ENCODE measurements at places on chromosomes 5 and 9. TPM values are rescaled to one million over a fixed set of nuclear protein-coding genes. Genes with fewer than 3 reads are reported as not detected.

GRCh38 chr5:84830265-84830664 lies 445.6 kb upstream of the EDIL3 start:
- DNase-seq: peak; percentile 72

DNA sequence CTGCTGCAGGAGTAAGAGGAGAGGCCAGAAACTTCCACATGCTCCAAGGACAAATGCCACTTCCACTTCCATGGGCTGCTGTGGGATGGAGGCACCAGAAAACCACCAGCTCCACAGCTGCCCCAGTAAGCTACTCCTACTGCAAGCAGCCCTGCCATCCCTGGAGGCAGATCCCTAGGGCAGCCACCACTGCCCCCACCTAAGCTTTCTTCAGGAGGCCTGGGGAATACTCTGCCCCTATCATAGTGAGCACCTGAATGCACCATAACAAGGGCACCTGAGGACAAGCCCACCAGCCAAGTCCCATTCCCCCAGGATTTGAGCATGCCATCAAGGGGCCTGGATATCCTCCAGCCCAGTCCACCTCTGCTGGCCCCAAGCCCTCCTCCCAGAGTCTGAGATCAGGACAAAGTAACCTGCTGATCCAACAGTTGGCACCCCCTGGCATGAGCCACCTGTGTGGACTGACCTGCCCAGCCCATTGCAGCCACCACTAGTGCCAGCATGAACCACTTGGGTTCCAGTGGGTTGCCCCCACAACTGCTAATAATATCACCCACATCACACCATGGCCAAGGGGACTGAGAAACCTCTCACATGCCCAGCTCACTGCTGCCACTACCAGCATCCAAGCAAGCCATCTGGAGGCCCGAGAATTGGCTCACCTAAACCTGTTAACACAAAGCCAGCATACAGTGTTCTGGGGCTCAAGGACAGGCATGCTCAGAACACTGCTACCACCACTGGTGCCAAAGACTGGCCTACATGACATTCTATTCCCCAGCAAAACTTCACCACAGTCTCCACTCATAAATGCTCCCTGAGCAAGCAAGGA lies 480.1 kb downstream of the CDH12 start:
- DNase-seq: peak; percentile 44

DNA sequence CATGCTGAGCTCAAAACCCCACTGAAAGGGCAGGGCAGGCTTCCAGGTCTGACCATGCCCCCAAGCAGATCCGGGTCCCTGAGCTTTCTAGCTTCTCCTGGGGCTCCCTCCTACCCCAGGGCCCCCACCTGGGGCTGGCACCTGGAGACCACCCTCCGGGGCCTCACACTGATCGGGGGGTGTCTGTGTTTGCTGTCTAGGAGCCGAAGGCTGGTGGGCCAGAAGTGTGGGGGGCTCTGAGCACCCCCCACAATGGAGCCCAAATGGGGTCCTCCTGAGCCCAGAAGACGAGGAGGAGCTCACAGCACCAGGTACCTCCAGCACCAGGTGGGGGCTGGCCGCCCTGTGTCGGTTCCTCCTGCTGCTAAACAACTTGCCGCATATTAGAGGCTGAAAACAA lies 39.8 kb downstream of the LAMC3 start:
- no peak for DNase-seq

DNA sequence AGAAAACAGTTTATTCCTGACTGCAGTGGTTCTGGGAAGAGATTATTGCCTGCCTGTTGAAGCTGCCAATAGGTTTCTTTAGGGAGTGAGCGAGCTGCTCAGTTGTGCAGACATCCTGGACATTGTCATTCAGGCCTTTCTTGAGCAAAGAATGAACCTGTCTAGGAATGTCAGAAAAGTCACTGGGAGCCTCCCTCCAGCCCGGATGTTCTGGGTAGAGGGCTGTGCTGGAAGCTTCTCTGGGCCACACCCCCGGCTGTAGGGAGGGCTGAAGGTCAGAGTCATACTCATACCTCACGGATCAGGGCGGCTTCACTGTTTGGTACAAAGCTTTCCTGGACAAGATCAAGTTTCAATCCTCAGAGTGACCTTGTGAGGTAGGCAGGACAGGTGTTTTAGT lies 33.4 kb upstream of the TBC1D2 start:
- DNase-seq: no peak

DNA sequence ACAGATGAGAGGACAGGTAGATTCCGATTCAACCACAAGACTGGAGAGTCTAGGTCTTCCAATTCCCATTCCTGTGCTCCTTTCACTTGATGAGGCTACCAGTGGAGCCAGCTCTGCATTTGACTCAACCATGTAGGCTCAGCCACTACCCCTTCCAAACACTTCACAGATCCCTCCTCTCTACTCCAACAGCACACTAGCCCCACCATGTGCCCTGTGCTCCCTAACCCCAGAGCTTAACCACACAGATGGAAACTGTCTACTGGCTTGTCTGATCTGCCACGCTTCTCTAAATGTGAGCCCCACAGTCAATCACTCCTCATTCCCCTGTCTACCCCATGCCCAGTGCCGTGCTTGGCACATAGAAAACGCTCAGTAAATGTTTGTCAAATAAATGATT lies 508.2 kb downstream of the CDK5RAP2 start:
- no peak for DNase-seq

DNA sequence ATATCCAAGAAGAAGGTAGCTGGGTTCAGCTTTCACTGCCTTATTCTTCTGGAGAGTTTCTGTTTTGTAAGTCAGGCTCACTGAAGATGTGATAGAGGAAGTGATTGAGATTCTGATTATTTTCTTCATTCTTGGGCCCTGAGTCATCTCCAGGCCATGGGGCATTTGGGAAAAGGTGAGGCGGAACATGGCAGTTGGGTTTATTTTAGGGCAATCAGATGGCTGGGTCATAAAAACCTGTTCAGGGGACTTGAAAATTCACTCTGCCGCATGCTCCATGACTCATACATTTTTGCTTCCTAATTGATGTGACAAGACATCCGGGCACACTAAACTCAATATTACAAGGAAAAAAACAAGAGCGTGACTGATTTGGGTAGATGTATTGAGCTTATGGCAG lies 265.7 kb upstream of the KLF4 start:
- no peak for DNase-seq

DNA sequence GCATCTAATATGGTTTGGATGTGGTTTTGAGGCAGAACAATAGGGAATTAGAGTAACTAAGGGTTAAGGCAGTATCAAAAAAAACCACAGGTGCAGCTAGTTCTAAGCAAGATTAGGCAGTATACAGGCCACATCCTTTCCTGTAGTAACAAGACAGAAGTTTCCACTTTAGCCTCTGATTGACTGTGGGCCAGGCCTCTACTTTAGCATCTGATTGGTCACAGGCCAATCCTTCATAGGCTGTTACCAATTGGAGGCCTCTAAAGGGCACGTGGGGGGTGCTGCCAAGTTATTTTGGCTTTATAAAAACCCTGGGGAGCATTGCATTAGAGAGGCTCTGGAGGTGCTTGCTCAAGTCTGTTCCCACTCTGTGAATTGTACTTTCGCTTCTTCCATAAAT lies 144.1 kb upstream of the ST8SIA4 start:
- DNase-seq: no peak

DNA sequence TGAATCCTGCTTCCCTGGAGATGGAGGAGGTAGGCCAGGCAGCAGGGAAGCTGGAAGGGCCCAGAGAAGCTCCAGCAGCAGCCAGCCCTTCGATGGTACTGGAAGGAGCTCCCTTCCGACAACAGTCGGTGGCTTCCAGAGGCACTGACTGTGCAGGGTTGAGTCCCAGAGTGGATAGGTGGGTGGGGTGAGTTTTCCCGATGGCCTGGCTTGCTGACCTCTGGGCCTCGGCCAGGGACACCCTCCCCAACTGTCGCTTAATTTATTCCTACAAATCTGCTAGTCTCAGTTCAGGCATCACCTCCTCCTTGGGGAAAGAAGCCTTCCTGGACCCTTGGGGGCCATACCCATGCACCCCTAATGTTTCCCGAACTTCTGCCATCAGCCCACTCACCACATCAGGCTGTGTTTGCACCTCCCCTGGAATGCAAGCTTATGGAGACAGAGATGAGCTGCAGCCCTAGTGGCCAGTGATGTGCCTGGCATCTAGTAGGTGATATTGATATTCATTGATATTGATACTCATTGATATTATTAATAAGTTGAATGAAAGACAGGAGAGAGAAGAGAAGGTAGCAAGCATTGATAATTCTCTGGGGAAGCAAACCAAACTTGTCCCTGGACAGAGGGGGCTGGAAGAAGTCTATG lies 104.6 kb upstream of the BOD1 start:
- DNase-seq: no peak

DNA sequence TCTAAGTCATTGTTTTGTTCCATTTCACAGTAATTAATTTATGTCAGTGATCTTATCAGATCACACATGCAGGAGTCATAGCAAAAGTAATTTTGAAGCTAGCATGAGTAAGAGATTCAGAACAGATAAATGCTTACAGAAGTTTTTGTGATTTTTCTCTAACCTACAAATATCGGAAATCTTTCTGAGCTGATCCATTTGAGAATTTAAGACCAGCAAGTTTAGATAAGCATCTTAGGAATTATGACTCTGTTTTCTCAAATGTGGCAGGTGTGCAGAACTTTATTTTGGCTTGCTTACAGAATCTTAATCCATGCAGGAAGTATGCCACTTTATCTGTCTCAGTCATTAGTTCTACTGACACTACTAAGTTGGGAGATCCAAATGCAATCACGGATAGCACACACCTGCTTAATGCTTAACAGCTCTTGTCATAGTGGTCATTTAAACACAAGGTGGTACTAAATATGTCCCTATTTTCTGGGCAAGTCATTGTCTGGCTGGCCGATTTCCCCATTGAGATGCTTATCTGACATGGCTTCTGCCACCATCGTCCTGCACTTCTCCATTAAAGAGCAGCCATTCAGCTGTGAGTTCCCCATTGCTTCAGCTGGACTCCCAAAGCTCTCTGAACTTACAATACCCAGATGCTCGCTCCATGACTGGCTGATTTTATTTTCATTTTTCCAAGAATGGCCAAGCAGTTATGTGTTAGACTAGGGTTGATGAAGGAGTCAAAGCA lies 305.4 kb upstream of the NUDT12 start:
- DNase-seq: no peak

GRCh38 chr5:164869325-164869724 lies 1363.9 kb downstream of the MAT2B start:
- no peak for DNase-seq

- DNase-seq: no peak
These were observed 14.1 kb upstream of the INIP start for GRCh38 chr9:112731971-112732370.

DNA sequence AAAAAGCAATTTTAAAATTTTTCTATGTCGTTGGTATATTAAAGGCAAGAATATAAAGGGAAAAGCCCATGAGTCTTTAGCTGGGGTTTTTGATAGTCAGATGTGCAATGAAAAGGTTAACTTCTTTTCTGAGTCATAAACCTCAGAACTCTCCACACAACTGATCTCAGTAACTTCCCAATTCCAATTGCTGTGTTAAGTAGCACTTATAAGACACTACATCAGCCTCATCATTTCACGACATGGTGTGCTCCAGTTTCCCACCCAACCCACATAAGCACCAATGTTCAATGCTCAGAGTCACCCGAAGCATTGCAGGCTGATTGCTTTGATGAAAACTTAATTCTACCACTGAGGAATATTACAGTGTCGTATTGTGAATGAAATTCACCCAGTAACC lies 155.8 kb downstream of the TSSK1B start:
- no peak for DNase-seq

GRCh38 chr5:94433397-94434163 lies 184.8 kb downstream of the KIAA0825 start:
- DNase-seq: no peak

GRCh38 chr5:148776780-148777179 lies 49.6 kb upstream of the ADRB2 start:
- no peak for DNase-seq

DNA sequence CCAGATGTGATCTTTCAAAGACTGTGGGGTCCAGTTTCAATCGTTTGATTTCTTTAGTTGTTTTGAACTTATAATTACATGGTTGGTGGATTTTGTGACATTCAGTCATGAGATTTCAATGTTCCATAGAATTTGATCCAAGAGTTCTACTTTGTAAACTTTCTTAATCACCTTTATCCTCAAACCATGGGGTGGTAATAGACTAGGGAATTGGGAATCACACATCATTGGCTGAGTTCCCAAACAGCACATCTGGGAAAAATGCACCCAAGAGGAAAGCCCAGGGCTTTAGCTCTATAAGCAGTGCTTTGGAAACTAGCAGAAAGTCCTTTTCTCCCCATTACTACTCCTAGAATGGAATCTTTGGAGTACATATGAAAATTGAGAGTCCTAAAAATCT lies 177.6 kb downstream of the NNT start:
- no peak for DNase-seq

DNA sequence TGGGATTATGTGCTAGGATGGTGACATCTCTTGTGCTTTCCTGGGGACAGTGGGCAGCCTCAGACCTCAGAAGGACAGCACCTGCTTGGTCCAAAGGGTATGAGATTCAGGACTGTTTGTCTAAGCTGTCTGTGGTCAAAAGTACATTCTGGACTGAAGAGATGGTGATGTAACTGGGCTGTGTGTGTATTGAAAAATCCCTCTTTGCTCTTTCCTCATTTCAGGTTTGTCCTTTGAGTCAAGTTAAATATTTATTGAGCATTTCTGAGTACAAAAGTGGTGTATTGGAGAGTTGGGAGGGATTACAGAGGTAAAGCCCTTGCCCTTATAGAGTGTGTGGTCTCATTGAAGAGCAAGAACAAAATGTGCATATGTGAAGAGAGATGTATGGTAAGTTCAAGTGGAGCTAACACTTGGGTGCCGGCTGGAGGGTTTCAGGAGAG lies 46.7 kb downstream of the RCL1 start:
- DNase-seq: no peak

DNA sequence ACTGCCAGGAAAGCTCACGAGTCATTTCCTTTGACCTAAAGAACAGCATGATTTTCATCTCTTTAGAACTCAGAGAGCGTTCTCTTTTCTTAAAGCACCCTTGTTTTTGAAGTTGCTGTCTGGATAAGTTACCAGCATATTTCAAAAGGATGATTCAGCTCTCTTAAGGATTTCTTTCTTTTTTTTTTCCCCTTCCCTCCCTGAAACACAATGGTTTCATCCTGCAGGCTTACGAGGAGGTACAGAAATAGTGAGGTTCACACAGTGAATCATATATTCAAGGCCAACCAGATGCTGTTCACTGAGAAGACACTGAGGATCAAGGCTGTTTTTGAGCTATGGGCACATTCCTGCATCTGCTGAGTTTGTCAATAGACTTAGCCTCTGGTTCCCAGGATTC lies 257.2 kb downstream of the KIF4B start:
- no peak for DNase-seq

GABRA6 gene
- not detected for total RNA-seq

CDX1 gene
- 0.57 TPM for total RNA-seq

SEMA5A gene
- 249 TPM for total RNA-seq

MED27 gene
- 26.6 TPM for total RNA-seq

TSSK1B gene
- total RNA-seq: 0.10 TPM

P4HA2 gene
- total RNA-seq: 261 TPM

HMGCR gene
- 75.9 TPM for total RNA-seq

FOXD4L5 gene
- 0.51 TPM for total RNA-seq

LCN12 gene
- total RNA-seq: not detected

MARCOL gene
- total RNA-seq: not detected

CATSPER3 gene
- total RNA-seq: 0.39 TPM

ROR2 gene
- 18.6 TPM for total RNA-seq

C9orf50 gene
- total RNA-seq: 0.39 TPM

Measured in chondrocyte (in vitro differentiated cells).